SHP77 (cell line): ENCODE measurements at places on chromosomes 11 and 22.

GRCh38 chr11:32580967-32581366, 2.7 kb upstream of the EIF3M start:
- no peak for DNase-seq

DNA sequence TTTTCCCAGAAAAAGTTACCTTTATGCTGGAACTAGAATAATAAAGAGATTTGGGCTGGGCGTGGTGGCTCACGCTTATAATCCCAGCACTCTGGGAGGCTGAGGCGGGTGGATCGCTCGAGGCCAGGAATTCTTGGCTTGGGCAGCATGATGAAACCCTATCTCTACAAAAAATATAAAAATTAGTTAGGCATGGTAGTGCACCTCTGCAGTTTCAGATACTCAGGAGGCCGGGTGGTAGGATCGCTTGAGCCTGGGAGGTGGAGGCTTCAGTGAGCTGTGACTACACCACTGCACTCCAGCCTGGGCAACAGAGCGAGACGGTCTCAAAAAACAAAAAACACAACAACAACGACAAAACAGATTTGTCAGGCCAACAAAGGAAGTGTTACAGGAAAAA, 119.3 kb upstream of the OR9Q1 start:
- no peak for DNase-seq

DNA sequence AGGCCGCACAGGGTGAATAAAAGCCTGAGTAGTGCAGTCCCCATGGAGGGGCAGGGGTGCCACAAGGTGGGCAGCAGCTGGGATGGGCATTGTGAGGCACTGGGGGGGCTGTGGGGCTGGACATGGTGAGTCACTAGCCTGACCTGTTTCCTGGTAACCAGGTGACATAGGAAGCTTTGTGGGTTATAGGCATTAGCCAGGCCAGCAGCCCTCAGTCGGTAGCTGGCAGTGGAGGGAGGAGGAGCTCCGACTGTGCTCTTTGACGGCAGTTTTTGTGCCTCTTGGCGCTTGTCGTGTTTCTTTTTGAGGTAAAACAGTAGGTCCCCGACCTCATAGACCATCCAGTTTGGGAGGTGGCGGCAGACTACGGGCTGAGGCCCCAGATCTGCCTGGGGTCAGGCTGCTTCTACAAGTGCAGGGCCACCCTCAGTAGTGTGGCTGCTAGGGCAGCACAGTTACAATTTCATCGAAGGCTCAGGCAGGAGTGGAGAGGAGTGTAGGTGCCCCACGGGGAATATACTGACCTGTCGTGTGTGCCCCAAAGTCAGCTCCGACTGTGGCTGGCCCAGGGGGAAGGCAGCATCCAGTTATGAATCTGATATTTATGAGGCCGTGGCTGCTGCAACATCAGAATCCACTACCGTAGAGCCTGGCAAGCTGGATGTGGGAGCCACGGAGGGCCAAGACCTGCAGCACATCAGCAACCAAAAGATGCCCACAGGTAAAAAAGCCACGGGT, 107.7 kb downstream of the CRYBB2 start:
- DNase-seq, result no peak

- DNase-seq, result peak; percentile 97
Observed at GRCh38 chr11:77191823-77192495, 63.9 kb downstream of the MYO7A start.

GRCh38 chr22:44620129-44620840, 81.7 kb upstream of the PRR5 start:
- DNase-seq, result peak; percentile 93

DNA sequence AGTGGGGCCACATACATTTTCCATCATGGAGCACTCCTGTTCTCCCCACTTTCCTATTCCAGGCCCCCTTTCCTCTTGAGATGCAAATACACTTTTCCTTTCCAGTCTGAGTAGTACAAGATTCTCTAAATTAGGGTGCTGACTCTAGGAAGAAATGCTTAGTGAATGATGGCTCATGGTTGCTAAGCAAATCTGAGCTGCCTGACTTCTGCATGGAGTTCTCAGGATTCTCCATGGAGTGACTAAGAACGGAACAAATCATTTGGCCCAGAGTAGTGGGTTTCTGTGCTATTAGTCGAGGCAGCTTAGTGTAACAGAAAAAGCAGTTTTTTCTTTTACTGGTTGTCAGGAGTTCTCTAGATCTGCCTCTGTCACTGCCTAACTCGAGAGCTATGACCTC, 65.4 kb upstream of the NTM start:
- no peak for DNase-seq

- no peak for DNase-seq
Observed at GRCh38 chr11:109734566-109734965, 312.6 kb downstream of the C11orf87 start.

GRCh38 chr11:24861440-24861839, 364.6 kb downstream of the LUZP2 start:
- DNase-seq, result no peak

DNA sequence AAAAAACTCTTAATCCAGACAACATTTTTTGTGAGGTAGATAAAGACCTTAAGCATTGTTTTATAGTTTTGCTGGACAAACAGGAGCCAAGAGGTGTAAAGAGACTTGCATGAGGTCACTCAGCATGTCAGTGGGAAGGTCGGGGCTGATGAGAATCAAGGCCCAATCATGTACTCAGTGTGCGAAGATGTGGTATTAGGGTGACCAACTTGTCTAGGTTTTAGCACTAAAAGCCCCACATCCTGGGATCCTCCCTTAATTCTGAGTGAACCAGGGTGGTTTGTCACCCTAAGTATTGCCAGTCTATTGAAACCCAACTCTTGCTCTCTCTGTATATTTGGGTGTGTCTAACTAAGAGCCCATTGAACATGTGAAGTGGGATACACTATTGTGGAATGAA, 19.5 kb upstream of the SORL1-AS1 start:
- DNase-seq, result no peak

DNA sequence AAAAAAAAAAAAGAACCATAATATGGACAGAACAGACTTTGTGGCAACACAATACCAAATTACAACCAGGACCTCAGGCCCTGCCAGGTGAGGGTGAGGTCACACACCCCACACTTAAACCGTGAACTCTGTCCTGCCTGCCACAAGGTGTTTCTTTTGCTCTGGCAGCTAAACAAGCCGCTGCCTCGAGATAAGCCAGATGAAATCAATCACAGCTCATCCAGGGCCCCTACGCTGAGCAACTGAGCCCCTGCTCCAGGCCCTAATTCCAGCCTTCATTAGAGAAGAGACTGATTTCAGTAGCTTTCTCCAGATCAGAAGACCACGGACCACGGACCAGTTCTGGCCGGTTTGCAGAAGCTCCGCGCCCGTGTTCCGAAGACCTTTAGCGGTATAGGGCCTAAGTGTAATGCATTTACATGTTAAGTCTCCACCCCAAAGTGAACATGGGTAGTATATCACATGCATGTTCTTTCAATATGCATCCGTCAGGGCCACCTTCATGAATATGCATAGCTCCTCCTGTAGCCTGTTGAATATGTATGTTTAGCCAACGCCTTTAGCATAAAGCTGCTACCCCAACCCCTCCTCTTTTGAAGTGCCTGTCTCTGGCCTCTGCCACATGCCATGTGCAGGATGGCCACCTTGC, 14.8 kb upstream of the RAC2 start:
- DNase-seq, result no peak

GRCh38 chr22:46010207-46010867, 33.4 kb upstream of the WNT7B start:
- DNase-seq, result peak; percentile 42

DNA sequence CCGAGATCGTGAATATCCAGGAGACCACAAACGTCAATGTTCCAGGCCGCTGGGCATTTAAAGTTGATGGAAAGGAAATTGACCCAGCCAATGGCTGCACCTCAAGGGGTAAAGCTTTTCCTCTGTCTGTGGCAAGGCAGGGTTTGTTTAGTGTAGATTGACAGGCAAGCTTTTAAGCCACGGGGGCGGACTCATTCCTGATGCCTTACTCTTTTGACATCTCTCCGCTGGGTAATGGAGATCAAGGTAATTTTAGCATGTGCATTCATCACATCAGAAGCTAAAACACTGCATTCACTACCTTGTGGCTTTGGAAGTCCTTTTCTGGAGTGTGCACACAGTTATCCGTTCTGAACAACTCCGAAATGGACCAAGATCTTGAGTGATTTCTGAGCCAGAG, 12.6 kb downstream of the TECTA start:
- DNase-seq, result no peak

- no peak for DNase-seq
Observed at GRCh38 chr11:2470495-2470894, 25.7 kb downstream of the KCNQ1 start.

- no peak for DNase-seq
Observed at GRCh38 chr11:106496677-106497076, 419.2 kb downstream of the AASDHPPT start.

DNA sequence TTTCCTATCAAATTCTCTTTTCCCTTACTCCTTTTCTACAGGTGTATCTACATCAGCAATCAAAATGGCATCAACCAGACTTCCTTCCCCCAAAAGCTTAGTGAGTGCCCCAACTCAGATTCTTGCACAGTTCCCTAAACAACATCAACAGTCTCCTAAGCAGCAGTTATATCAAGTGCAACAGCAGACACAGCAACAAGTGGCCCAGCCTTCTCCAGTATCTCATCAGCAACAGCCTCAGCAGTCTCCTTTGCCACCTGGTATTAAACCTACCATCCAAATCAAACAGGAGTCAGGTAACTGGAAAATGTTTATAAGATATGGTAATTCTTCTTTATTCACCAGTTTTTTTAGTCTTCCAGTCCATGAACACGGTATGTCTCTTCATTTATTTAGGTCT, 51.4 kb downstream of the EMSY start:
- no peak for DNase-seq

- peak; percentile 16 for DNase-seq
Observed at GRCh38 chr11:2700415-2701211, 819 bp upstream of the KCNQ1OT1 start.

DNA sequence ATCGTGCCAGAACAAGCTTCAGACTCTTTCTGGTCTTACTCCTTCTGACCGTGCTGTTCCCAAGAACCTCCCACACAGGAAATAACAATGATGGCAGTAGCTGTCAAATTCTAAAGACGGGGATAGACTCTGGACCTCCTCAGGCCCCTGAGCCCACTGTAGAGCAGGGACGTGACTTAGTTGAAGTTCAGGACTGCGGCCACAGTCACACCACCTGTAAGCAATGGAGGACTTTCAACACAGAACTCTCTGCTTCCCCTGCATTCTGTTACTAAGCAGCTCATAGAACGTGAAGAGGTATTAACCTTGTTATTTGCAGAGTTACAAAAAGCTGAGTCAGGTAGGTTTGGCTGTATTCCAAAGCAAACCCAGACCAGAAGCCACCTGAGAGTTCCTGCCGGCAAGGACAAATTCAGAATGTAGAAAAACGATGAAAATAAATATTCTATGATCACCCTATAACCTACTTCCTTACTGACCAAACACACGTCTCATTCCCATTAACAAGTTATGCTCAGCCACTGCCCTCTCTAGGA, 12.7 kb downstream of the TMEM45B start:
- no peak for DNase-seq

- no peak for DNase-seq
Observed at GRCh38 chr11:116403794-116404461, 368.9 kb downstream of the BUD13 start.

GRCh38 chr11:103898065-103898464, 138.4 kb upstream of the DDI1 start:
- DNase-seq, result no peak

- no peak for DNase-seq
Observed at GRCh38 chr22:24440718-24441405, 13.5 kb downstream of the ADORA2A start.

- DNase-seq, result no peak
Observed at GRCh38 chr22:49351761-49352227, 475.9 kb downstream of the BRD1 start.

- no peak for DNase-seq
Observed at GRCh38 chr11:13042873-13043342, 33.8 kb downstream of the RASSF10 start.

GRCh38 chr11:110059706-110060463, 33.3 kb upstream of the ZC3H12C start:
- DNase-seq, result no peak

- no peak for DNase-seq
Observed at GRCh38 chr11:70633610-70634009, 235.3 kb downstream of the CTTN start.

- no peak for DNase-seq
Observed at GRCh38 chr22:29786031-29786430, 18.9 kb downstream of the UQCR10 start.

DNA sequence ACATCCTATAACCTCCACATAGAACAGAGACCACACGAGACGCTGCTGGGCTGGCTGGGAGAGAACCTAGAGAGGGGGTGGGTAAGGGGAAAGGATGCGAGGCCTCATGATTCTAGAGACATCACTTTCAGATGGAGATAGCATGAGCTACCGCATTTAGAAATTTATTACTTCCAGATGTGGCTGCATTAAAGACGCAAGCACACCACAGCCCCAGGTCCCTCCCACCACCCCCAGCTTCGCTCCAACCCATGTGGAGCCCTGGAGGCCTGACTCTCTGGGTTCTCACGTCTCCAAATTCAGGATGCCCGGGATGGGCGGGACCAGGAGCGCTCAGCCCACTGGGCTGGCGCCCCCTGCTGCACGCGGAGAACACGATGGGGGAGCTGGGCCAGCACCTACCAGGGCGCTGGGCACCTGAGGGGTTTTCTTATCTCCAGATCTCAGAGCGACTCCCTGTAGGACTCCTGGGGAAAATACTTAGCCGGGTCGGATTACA, 13.6 kb downstream of the MRPL21 start:
- no peak for DNase-seq

DNA sequence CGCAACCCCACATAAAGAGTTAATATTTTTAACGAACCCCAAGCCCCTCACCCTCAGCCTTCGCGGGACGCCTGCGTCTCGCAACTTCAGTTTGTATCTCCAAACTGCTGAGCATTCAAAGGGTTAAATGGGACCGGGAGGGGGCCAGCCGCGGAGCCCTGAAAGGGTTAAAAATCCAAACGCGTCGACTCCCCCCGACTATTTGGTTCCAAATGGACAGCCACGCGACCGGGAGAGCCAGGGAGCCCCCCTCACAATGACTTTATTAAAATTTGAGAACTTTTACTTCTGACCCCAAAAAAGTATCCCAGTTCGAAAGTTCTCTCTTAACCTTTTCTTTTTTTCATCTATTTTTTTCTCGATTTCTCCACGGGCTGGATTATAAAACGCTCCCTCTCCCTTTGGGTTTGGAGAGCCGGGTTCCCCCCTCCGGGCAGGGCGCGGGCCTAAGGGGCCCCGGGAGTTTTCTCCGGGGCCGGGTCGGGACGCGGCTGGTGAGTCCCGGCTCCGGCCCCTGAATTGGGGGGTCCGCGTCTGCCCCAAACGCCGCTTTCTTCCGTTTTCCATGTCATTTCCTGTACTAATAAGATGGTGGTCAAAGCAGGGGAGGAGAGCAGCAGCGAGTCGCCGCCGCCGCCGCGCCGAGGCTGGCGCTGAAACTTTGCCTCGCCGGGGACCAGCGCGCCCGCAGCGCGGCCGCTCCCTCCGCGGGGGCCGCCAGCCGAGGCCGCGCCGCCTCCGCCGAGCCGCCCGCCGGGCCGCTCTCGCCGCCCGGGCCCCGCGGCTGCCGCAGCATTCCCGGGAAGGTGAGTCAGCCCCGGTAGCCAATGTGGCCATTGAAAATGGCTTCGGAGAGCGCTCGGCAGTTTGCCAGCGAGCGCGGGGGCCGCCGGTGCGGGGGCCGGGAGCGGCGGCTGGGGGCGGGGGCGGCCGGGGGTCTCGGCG, at the start of gene PRDM11:
Gene PRDM11, plus strand, starts transcription at position 568 of the 945 bp plus-strand sequence. CDS start 35,128 bp downstream, outside the sequence.
- DNase-seq, result no peak
